Natural killer cell (primary cell): ENCODE measurements at places on chromosomes 1 and 21.

DNA sequence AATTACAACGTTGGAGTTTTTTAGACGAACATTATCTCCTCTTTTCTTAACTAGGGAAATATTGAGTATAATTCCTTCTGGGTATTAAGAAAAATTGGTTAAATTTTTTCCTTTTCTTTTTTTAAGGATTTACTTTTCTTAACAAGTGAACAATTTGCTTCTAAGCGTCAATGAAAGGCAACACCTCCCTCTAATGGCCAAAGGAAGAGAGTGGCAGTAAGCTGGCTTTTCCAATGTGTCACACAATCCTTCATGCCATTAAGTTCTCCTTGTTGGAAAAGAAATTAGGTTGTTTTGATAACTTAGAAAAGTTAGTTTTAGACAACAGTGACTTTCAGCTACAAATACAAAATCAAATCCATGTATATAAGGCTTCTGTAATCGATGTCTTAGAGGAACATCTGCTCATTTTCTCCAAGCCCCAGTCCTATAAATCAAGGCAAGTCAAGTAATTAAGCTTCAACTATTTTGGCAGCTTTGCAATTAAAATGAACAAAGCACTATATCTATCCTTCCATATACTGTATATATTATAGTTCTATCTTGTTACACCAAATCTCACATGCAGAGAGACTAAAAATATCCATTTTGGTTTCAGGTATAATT is 62.8 kb downstream of the EDEM3 start:
- peaks cover 26% of the 10 kb centered on the region for H3K36me3 ChIP-seq
- H3K4me3 ChIP-seq: no peak overlapping the region
- no peak for DNase-seq
- no peak overlapping the region for H3K27ac ChIP-seq
- no peaks in the 10 kb centered on the region for H3K4me1 ChIP-seq
- no peaks in the 10 kb centered on the region for H3K27me3 ChIP-seq

- H3K27me3 ChIP-seq: no peaks in the 10 kb centered on the region
- H3K4me1 ChIP-seq: no peaks in the 10 kb centered on the region
Observed at GRCh38 chr1:76577525-76578185, 289.6 kb upstream of the ST6GALNAC5 start.

DNA sequence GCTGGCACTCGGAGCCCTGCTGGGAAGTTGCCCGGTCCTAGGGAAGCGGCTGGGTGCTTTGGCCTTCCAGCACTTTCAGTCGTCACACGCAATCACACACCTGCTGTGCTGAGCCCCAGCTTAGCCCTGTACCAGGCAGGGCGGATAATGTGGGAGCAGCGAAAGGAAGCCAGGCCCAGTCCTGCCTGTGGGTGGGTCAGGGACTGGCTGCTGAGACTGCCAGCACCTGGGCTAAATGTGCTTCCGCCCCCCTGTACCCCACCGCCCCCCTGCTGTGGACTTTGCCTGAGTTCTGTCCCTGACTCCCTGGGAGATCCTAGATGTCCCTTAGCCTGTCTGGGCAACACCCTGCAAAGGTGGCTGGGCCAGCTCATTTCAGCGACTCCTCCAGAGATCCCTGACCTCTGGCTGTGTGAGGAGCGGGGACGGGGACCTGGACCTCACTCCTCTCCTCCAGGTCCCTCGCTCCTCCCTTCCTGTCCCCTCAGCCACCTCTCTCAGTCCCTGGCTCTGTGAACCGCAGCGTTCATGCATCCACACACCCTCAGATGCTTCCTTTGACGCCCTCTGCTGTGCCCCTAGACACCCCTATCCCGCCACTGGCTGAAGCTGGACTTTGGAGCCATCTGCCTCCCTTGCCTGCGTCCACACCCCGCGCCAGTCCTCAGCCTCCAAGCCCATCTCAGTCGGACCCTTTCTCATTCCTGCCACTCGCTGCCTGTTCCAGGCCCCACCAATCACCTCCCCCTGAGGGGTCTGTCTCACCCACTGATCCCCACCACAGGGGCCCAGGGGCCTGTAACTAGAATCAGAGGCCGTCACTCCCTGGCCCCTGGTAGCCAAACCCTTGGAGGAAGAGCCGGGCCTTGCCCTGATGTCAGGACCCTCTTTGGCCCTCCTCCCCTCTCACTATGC is 1.4 kb downstream of the MMEL1 start:
- no peak overlapping the region for H3K27ac ChIP-seq
- peaks cover 19% of the 10 kb centered on the region for H3K27me3 ChIP-seq

DNA sequence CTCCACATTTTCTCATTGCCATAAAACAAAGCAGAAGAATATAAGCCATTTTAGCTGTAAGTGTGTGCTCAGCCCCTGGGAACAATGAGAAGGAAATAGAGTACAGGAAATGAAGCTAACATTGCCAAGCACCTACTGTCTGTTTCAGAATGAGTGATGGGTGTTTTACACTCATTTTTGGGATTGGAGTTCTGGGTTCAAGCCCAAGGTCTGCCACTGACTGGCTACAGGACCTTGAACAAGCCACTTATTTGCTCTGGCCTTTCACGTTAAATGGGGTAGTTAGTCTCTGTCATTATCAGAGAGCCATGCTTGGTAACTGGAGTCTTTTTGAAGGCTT is 80.7 kb upstream of the KAZN start:
- no peaks in the 10 kb centered on the region for H3K4me1 ChIP-seq
- H3K27ac ChIP-seq: no peak overlapping the region
- DNase-seq: no peak
- no peaks in the 10 kb centered on the region for H3K36me3 ChIP-seq
- H3K4me3 ChIP-seq: no peak overlapping the region

DNA sequence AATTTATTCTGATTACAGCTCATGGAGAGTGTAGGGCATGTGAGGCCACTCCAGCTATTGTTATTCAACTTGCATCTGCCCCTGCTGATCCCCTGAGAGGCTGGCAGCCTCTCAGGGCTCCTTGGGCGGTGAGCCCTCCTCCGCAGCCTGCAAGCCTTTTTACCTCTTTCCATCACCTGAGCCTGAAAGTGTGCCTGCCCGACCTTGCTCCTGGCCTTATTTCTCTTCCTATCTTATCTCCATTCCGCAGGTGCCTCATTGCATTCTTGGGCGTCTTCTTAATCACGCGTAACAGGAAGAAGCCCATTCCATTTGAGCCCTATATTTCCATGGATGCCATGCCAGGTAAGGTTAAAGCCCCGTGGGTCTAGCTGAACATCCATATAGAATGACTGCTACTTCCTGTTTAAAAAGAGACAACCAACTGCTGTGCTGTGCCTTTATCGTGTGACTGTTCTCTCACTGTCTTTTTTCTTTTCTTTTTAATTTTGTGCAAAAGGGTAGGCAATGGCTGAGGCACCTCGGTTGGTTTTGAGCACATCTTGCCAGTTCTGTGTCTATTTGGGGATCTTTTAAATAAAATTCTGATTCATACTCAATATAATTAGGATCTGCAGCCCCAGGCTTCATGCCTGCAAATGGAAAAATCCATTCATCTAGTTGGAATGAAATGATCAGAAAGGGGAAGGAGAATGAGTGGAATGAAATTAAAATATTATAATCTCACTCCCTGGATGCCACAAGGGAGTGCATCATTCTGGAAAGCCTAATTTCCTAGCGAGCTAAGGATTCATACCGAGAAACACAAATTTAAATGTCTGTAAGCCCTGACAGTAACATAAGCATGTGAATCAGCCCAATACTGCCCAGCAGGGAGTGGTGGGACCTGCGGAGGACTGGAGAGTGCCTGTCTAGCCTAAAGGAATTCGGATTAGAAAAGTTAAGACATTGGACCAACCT is 38.6 kb upstream of the RCAN3 start:
- H3K27ac ChIP-seq: no peak overlapping the region
- no peak overlapping the region for H3K4me3 ChIP-seq
- no peaks in the 10 kb centered on the region for H3K4me1 ChIP-seq

DNA sequence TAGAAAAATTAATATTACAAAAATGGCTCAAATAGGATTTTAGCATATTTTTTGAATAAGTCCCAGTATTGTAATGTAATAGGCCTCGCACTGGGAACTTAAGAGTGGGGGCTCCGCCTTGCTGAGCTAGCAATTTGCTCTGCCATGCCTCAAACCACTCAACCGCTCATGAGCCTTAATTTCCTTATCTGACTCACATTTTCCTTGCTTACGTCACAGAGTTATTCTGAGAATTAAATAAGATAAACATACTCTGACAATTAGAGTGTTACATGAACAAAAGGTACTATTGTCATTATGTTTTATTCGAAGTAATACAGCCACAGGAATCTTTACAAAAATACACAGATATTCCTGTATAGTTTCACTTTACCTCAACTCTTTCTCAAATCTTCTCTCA is 108.1 kb downstream of the SLC44A5 start:
- H3K27me3 ChIP-seq: no peaks in the 10 kb centered on the region
- H3K27ac ChIP-seq: no peak overlapping the region
- no peak overlapping the region for H3K4me3 ChIP-seq
- H3K4me1 ChIP-seq: no peaks in the 10 kb centered on the region

GRCh38 chr1:44120398-44120949 is 1.9 kb downstream of the KLF17 start:
- DNase-seq: no peak
- no peaks in the 10 kb centered on the region for H3K27me3 ChIP-seq
- H3K4me3 ChIP-seq: no peak overlapping the region
- no peaks in the 10 kb centered on the region for H3K4me1 ChIP-seq
- H3K36me3 ChIP-seq: no peaks in the 10 kb centered on the region

DNA sequence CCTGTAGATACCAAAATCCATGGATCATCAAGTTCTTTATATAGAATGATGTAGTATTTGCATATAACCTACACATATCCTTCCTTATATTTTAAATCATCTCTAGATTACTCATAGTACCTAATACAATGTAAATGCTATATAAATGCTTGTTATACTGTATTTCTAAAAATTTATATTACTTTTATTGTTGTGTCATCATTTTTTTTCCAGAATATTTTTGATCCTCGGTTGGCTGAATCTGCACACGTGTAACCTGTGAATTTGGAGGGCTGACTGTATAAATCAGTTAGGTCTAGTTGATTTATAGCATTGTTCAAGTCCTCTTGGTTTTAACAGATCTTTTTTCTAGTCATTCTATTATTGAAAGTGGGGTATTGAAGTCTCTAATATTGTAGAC is 23.3 kb downstream of the OBSCN start:
- H3K27ac ChIP-seq: no peak overlapping the region
- H3K36me3 ChIP-seq: no peaks in the 10 kb centered on the region
- no peaks in the 10 kb centered on the region for H3K4me1 ChIP-seq
- H3K4me3 ChIP-seq: no peak overlapping the region
- DNase-seq: no peak
- no peaks in the 10 kb centered on the region for H3K27me3 ChIP-seq
